ENCODE measurements at places on chromosomes 13 and 19.

GRCh38 chr19:21850656-21851255 is 14.8 kb upstream of the ZNF43 start:
- no peak for DNase-seq

- no peak for DNase-seq
Measured at GRCh38 chr13:20411638-20412342, 113.9 kb downstream of the CRYL1 start.

- DNase-seq, result peak; percentile 11
Measured at GRCh38 chr19:39671739-39672363, 16.1 kb downstream of the LGALS16 start.

DNA sequence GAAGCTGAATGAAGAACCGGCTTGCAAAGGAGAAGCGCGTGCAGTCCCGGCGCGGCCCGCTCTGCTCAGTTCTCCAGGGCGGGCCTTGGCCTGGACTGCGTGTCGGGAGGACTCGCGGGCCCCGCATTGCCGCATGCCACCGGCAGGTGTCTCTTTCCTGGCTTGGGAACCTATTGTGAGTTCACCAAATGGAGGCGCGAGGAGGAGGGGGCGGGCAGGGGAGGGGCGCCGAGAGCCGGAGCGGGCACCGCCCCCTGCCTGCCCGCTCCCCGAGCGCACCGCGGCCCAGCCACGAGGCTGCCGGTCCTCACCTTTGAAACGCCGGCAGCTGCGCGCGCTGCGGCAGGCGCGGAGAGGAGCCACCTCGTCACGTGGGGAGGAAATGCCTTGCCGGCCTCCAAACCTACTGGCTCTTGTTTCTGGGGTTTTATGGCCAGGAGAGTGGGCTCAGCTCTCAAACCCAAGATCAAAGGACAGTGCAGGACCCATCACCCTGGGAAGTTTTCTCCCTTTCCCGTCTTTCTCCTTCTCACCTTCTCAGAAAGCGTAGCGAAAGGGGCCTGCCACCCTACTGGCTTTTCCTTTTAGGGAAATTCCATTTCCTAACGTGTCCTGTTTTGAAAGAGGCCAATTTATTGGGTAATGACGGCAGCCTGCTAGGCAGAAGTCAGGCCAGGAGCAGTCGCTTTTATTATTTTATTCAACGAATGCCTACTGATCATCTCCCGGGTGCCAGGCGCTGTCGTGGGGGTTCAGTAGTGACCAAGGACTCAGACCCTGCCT is 13.8 kb upstream of the UBE2L5 start:
- peak; percentile 74 for DNase-seq

- no peak for DNase-seq
Measured at GRCh38 chr19:46381756-46382345, 31.5 kb downstream of the CCDC8 start.

GRCh38 chr19:41837981-41838708 is 6.3 kb downstream of the LYPD4 start:
- no peak for DNase-seq

DNA sequence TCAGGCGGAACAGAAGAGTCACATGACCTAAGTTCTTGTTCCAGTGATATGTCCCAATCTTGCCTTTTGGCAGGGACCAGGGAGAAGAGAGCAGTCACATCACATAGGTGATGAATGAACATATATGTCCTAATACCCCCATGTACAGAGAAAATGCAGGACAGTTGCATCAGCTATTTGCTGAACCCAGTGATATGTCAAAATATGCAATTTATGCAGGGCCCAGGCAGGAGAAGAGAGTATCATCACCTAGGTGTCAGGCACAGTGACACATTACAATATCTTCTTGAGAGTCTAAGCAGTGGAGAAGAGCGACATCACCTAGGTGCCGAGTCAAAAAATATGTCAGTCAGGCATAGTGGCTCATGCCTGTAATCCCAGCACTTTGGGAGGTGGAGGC is 139.9 kb downstream of the ZNF675 start:
- no peak for DNase-seq

DNA sequence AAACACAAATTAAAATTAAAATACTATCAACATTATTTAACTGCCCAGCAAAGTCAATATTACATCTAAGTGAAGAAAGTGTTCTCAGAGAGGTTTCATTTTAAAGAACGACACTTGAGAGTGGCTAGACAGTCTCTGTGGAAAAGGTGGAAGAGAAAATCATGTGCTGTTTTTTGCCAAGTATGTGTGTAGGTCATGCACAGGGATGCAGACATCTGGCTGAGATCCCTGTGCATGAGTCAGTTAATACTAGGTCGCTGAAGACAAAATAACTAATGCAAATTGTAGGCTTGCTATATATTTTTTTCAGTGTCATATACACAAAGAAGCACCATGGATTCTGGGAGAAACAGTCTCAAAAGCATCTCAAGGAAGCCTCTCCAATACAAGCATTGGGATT is 44.3 kb upstream of the ENOX1 start:
- no peak for DNase-seq

GRCh38 chr13:111327730-111328573 is 7.5 kb downstream of the TEX29 start:
- DNase-seq, result no peak

GRCh38 chr19:10205636-10206035 is 10.9 kb upstream of the DNMT1 start:
- no peak for DNase-seq

DNA sequence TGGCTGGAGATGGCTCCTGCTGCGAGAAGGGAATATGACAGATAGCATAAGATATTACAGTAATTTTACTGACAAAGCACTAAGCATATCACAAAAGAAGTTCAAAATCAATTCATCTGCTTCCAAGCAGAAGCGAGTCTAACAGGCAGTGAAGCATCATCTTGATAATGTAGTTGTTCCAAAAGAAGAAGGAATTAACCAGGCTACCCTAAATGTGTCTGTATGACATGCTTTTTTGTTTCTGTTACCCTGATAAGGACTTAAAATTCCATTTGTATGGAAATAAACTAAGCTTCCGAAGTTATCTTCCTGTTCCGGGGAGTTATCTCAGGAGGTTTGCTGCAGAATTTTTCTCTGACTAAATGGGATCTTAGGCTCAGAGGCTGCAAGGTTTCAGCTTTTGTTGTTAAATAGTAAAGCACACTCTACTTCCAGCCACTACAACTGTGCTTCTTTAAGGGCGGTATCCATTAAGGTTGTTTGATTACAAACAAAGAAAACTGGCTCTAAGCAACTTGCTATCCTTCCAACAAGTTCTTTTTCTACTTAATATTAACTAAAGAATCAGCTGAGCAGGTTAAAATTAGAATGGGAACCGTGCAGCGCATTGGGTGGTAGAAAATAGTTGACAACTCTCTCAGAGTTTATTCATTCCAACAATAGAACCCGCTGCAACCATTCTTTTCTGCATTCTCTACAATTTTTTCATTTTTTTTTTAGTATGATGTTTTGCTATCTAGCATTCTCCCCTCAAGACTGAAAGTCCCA is 607.3 kb downstream of the UQCRFS1 start:
- no peak for DNase-seq

DNA sequence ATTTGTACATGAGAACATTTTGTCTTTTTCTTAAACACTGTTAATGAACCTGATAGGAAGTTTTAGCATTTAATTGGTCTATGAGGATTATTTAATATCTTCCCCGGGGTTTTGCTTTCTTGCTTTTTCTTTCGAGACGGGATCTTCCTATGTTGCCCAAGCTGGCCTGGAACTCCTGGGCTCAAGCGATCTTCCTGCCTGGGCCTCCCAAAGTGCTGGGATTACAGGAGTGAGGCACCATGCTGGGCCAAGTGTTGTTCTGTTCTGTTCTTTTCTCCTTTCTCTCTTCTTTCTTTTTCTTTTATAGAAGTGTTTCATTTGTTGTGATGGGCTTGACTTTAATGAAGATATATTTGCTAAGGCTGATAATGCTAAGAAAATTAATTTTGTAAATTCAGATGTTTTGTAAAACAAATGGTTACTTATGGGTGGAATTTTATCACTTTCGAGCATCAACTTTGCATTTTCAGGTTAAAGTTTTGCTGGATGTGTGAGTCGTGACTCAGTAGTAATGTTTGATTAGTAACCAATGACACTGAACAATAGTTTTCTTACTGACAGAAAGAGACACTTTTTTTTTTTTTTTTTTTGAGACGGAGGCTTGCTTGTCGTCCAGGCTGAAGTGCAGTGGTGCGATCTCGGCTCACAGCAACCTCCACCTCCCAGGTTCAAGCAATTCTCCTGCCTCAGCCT is 2.2 kb downstream of the PAN3 start:
- DNase-seq, result no peak

DNA sequence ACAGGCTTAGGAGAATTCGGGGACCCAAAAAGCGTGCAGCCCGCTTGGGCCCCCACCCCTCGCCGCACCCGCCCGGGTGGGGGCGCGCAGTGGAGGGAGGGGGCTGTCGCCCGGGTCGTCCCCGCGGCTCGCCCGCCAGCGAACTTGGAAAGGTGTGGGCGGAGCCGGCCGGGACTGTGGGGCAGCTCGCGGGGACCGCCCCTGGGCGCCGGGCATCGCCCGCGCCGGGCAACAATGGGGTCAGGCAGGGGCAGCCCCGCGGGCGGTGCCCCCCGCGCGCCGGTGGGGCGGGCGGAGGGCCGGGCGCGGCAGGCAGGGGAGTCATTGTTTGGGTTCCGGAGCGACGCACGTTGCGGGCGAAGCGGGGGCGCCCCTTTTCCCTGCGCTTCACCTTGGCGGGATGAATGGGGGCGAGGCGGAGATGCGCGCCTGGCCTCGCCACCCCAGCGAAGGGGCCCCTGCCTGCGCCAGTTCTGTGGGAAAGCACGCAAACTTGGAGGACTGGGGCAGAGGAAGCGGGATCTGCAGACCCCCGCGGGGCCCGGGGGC is 647 bp upstream of the KLF12 start:
- peak; percentile 49 for DNase-seq

GRCh38 chr19:4152241-4152998 is 1.0 kb upstream of the CREB3L3 start:
- DNase-seq, result no peak

DNA sequence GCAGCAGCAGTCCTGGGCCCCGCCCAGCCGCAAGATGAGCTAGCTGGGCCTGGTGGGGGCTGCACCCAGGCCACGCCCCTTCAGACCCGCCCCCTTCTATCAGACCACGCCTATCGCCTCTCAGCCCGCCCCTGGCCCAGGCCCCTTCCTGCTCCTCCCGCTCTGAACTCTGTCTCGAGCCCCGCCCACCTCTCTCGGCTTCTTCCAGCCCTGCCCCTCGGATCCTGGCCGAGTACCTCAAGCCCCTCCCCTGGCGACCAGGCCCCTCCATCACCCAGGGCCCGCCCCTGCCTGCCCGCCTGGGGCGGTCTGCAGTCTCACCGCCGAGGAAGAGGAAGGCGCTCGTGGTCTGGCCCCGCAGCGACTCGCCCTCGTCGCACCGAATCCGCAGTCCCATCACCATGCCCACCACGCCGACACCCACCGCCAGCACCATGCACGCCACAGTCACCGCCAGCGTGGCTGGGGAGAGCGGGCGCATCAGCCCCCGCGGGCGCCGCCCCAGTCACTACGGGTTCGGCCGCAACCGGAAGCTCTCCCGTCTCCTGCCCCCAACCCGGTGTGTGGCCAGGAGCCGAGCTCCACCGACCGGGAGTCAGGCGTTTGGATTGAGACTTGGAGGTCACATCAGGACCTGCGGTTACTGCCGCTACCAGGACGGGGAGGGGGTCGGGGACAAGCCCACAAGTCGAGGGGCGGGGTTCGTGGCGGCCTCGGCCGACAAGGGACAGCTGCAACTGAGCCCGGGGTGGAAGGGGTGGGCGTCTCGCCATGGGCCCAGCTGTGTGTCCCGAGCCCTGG is 1.0 kb downstream of the CLDND2 start:
- peak; percentile 96 for DNase-seq

- DNase-seq, result no peak
Measured at GRCh38 chr19:32415246-32415645, 9.7 kb downstream of the DPY19L3 start.
